ENCODE measurements at places on chromosomes 11 and 22.
A peak's percentile ranks its signal among the peaks of the same experiment; 100 is the strongest.

DNA sequence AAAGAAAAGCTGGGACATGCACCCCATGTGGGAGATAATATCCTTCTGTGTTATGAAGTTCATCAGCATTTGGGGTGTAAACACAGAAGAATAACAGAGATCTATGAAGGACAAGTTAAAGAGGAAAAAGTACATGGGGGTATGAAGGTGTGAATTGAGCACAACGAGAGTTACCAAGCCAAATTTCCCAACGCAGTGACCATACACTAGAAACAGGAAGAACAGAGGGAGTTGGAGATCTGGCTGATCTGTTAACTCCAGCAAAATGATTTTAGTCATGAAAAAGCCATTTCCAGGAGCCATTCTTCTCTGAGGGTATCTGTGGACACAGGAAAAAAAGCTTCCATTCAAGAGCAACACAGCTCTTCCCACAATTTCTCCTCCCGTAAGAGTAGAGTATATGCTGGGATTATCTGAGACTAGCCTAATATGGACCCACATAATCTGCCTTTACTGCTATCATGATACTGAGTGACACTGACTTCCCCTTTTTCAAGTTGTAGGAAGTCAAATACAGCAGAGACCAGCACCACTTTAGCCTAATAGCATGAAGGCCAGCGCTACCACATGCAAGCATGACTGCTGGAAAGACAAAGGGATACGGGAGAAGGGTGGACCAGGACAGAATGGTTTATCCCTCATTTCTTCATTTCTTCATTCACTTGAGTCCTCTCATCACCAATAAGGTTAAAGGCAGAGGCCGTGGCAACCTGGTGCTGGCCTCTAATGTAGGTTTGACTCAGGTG is 19.6 kb upstream of the OR8D2 start:
- no peak for DNase-seq

DNA sequence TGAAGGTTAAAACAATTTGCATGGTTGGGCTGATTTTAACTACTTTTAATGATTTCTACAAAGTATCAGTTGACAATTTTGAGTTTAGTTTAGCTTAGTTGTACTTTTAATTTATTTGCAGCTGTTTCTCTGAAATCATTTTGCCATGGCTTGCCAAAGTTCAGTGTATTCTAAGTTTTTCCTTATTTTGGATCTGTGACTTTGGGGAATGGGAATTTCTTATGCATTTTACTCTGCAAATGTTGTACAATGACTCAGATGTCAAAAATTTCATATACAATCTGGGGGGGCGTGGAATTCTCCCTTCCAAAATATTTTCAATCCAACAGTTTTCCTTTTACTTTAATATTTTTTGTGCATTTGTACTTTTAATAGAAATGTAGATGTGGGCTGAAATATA is 8.9 kb upstream of the DCHS1 start:
- DNase-seq, result no peak

GRCh38 chr11:104665641-104666040 is 232.6 kb downstream of the CASP12 start:
- DNase-seq, result peak; percentile 19

DNA sequence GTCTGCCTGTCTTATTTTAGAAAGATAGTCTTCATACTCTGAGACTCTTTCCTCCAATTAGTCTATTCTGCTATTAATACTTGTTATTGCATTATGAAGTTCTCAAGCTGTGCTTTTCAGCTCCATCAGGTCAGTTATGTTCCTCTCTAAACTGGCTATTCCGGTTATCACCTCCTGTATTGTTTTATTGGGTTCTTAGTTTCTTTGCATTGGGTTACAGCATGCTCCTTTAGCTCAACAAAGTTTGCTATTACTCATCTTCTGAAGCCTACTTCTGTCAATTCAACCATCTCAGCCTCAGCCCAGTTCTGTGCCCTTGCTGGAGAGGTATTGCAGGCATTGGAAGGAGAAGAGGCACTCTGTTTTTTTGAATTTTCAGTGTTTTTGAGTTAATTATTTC is 21.0 kb upstream of the OR5AK2 start:
- no peak for DNase-seq

DNA sequence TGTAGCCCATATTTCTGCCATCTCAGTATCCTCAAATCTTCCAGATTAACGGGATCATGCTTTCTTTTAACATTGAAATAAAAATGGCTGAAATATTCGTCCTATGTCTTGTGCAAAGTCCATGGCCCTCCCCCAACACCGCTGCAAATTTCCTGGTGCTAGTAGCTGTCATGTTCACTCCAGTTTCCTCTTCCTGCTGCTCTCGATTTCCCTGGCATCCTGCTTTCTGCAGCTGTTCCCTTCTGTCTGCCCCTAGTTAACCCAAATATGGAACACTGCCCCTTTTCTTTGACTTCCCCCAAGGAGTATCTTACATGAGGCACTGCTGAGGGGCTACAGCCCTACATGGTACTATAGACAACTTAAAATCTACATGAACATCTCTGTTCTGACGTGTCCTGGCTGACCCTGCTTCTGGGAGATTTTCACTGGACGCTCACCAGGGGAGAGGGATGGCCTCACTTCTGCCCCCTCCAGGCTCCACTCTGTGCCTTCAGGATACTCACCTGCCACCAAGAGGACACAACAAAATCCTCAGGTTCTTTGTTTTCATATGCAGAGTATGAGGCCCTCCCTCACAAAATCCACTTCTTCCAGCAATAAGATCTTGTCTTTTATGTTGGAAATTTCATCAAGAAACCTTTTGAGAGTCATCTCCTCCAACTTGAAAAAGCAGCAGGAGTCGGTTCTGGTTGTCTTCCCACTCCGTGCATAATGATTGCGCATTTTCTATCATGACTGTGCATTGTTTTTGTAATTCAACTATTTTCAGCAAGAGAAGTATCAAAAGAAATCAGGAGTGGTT is 29.5 kb upstream of the SCUBE2 start:
- no peak for DNase-seq

GRCh38 chr11:94749369-94749768 is 18.8 kb upstream of the AMOTL1 start:
- no peak for DNase-seq

DNA sequence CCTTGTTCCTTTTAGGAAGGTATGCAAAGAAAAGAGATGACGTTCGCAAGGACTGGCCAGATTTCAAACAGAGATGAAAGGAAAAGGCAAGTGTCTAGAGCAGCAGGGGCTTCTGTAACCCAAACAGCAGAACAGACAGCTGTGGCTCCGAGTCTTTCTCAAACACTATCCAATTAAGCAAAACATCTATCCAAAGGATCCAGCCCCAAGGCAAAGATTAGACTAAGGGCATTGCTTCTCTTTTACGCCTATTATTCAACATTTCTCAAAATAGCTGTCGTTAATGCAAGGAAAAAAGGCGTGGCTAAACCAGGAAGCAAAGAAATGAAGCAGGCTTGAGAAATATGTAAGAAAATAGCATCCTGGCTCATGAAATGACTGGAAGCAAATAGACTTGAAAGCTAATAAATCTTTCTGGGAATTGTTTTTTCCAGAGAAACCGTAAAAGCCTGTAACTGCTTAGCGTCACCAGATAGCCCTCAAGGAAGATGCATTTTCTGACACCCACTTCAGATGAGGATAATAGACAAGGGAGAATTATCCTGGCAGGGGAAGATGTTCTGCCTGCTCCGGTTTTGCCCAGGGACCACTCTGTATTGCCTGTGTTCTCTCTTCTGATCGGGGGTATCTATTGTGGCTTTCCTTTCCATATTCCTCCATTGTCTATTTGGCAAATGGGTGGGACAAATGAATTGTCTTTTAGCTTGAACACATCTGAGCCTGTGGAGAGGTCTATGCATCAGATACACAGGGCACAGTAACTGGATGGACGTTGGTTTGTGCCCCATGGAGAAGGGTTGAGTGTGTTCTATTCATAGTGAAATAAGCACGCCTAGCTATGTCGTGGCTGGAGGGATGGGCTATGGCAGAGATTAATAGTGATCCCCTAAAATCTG is 20.2 kb downstream of the C11orf96 start:
- no peak for DNase-seq

GRCh38 chr11:130593064-130593463 is 144.6 kb downstream of the ADAMTS15 start:
- no peak for DNase-seq

- DNase-seq, result no peak
Observed at GRCh38 chr22:48531761-48532435, 1295.8 kb downstream of the BRD1 start.

DNA sequence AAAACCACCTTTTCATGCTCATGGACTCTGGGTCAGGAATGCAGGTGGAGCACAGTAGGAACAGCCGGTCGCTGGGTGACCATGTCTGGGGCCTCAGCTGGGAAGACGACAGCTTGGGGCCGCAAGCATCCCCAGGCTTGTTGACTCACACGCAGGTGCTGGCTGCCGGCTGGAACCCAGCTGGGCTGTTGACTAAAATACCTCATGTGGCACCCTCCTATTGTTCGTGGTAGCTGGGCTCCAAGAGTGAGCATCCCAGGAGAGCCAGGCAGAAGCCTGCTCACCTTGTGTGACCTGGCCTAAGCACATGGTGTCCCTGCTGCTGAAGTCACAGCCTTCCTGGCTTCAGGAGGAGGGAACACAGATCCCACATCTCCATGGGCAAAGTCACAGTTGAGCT is 9.4 kb downstream of the DPP3 start:
- DNase-seq, result no peak

GRCh38 chr11:783581-784015 is 6.3 kb downstream of the CEND1 start:
- DNase-seq, result no peak

- no peak for DNase-seq
Observed at GRCh38 chr22:16963189-16963945, 44.7 kb downstream of the GAB4 start.

- no peak for DNase-seq
Observed at GRCh38 chr22:40403651-40404050, 33.3 kb downstream of the SGSM3 start.

DNA sequence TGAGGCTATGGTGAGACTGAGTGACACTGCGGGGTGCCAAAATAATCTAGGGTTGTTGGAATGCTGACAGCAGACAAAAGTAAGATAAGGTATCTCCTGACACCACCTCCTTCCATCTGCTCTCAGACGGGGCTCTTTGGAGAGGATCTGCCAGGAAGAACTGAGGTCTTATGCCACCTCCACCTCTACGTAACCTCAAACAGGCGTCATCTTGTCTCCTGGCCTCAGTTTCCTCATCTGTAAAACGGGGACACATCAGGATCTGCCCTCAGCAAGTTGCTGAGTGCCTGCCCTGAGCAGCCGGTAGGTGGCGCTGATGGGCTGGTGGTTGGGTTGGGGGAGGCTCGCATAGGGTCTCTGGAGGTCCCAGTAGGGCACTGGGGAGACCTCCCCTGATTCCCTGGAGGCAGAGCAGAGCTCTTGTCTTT is 1.7 kb upstream of the MYEOV start:
- peak; percentile 36 for DNase-seq

DNA sequence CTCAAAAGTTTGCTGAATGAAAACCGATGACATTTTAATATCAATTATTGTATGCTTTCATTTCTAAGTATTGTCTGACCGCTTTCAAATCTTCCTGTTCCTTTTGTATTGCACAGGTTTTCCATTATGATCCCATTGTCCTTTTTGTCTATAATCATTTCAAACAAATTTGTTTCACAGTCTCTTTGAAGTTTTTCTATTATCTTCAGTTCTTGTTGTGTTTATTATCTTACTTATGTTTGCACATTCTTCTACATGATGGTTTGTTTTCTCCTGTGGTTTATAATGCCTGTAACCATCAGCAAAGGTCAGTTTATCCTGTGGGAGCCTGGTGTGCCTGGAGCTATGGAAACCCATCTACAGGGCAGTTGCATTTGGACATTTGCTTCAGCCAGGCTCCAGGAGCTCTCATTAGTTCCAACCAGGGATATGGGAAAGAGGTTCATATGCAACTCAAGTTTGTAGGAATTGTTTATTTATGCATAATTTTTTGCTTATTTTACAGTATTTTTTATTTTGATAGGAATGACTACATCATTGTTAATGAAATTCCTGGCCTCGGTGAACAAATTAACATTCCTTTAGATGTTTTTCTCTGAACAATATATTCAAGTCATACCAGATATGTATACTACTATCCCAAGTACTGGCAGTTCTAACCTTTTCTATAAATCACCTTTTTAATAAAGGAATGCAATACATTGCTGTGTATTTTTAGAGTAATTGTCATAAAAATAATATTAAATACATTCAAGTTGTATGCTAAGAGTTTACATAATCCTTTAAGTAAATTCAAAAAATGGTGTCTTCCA is 179.2 kb downstream of the SBF2 start:
- DNase-seq, result no peak

DNA sequence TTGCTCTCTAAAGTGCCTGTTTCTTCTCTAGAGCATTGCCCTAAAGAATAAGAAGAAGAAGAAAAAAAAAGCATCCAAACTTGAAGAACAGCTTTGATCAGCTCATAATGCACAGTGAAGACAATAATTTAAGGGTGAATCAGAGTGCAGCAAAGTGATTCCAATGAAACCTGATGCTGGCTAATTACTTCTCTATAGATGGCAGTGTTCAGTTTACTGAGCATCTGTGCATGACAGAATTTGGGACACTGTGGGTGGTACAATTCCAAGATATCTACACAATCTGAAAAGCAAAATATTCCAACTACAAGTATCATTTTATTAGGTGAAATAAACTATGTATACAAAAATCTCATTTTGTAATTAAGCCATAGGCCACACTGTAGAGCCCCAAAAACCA is 450.5 kb upstream of the CCDC90B start:
- DNase-seq, result no peak

- no peak for DNase-seq
Observed at GRCh38 chr22:23695141-23695540, 4.3 kb downstream of the RGL4 start.

- no peak for DNase-seq
Observed at GRCh38 chr11:67266449-67267187, at the start of gene GRK2. Gene GRK2 (plus strand): TSS chr11:67266473. CDS start chr11:67266700, 227 bp downstream.

- DNase-seq, result no peak
Observed at GRCh38 chr11:125348141-125348651, 147.9 kb downstream of the FEZ1 start.

DNA sequence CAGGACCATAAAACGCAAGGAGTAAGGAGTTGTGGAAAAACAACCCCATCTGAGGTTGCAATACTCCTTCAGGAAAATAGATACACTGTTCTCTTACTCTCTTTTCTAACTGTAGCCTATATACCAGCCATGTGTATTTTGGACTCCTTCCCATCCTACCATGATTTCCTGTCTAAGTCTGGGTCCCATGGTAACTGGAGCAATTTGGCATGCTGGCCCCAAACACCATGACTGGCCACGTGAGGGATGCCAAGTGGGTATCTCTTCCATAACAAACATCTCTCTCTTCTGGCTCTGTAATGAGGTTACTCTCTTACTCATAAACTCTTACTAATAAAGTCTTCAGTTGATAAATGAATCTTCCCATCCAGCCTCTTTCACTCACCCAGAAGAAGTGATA is 26.5 kb downstream of the ABTB2 start:
- no peak for DNase-seq

- DNase-seq, result peak; percentile 37
Observed at GRCh38 chr22:23913306-23913660, 19.1 kb downstream of the MIF start.

GRCh38 chr22:33597274-33597985 is 322.8 kb downstream of the LARGE1 start:
- no peak for DNase-seq

- DNase-seq, result no peak
Observed at GRCh38 chr22:36762687-36763260, 13.1 kb downstream of the IFT27 start.

- DNase-seq, result no peak
Observed at GRCh38 chr22:48337957-48338792, 1489.5 kb downstream of the BRD1 start.

Measured in activated CD4-positive, alpha-beta T cell treated with anti-CD3 and anti-CD28 coated beads, Interleukin-2, amount 50 U/mL, for 16 hours (primary cell).